ENCODE measurements at places on chromosomes 3 and 15. TPM values are rescaled to one million over a fixed set of nuclear protein-coding genes. Genes with fewer than 3 reads are reported as not detected.

DNA sequence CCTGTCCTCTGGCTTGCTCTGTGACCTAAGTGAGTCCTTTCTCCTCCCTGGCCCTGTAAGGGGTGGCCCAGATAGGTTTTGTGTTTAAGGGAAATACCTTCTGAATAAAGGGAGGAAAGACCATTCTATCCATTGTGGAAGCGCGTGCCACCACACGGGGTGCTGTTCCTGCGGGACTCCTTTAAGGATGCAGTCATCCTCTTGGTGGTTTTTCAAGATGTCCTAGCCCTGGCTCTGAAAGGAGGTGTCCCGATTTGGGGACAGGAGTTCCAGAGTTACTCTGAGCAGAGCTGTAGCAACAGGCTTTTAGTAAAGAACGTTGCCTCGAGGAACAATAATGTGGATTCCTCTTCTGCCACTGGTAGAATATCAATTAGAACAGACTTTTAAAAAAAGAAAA lies 9.6 kb downstream of the SLC6A6 start:
- DNase-seq, result no peak

DNA sequence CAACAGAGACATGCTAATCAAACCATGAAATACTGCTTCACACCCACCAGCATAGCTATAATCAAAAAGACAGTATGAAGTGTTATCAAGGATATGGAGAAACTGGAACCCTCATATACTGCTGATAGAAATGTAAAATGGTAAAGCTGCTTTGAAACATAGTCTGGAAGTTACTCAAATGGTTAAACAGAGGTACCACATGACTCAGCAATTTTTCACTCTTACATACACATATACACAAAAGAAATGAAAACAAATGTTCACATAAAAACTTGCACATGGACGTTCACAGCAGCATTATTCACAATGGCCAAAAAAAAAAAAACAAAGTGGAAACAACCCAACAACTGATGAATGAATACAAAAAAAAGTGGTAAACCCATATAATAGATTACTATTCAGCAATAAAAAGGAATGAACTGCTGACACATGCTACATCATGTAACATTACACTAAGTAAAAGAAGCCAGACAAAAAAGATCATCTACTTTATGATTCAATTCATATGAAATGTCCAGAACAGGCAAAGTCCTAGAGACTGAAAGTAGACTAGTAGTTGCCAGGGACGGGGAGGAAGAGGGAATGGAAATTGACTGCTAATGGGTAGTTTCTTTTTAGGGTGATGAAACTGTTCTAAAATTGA lies 23.2 kb downstream of the ZNF148 start:
- no peak for DNase-seq

DNA sequence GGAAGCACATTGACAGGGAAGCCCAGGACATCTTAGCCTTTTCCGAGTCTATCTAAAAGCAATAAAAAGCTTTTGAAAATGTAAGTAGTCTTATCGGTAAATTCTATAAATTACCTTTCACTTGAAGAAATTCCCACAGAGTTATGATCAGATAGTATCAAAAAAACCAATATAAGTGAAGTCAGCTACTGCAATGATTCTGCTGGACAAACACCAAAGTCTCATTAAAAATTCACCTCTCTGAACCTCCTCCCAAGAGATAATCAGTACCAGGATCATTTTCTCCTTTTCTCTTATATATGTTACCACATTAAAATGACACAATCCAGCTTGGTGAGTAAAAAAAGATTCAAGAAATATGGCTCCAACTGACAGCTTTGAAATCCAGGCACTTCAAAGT lies 69.2 kb downstream of the FRMD5 start:
- DNase-seq, result no peak

- no peak for DNase-seq
Measured at GRCh38 chr15:23616536-23616935, 31.1 kb downstream of the MAGEL2 start.

DNA sequence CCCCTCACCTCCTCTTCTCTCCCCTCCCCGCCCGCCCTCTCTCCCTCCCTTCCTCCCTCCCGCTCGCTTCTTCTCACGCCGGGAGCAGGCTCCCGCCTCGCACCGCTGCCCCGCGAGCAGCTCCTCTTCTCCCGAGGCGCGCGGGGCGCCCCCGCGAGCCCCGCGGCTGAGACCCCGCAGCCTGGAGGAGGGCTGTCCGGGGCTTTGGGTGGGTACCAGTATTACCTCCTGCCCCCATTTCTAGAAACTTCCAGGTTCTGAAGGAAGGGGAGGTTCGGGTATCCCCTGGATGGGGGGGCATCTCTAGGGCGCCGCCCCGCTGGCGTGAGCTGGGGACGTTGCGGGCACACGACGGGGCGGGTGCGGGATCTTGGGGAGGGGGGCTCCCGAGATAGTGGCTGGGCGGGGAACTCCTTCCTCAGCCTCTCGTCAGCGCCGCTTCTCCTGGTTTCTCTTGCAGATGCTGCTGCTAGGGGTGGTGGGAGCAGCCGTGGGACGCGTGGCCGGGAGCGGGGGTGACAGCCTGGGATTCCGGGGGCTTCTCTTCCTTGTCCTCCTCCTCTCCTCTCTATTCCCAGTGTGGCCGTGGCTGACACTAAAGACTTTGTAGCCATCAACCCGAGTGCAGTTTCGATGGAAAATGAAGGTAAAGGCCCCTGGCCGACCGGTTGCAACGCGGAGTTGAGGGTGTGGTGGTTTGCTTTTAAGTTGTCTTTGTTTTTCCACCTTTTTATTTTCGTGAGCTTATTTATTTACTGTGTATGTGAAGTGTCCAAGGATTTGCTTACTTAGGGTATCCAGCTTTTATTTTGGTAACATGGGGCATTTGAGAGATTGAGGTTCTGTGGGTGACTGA lies 474 bp downstream of the ATP2C1 start:
- DNase-seq, result peak; percentile 59

DNA sequence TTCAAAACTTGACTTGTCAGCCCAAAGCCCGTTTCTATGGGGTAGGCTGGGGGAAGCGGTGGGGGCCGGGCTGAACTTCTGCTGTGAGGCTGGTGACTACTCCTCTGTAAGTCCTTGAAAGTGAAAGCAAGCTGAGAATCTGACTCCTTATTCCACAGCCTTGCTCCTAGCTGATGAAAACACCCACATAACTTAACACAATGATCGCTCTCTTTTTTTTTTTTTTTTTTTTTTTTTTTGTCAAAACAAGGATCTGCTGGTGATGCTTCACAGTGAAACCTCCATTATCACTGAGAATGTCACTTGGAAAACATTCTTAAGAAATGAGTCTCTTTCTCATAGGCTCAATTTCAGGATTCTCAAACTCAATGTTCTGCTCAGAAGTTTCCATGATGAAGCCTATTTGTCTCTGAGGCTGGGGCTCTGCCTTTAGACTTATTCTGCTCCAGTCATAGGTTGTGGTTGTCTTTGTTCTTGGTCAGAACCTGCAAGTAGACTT lies 31.4 kb upstream of the TKT start:
- no peak for DNase-seq

- no peak for DNase-seq
Measured at GRCh38 chr3:101542957-101543356, 18.7 kb upstream of the TRMT10C start.

Gene ALG1L2
- not detected for total RNA-seq

Gene GPX1
- total RNA-seq, result 113 TPM

- no peak for DNase-seq
Measured at GRCh38 chr3:197539651-197540051, 16.1 kb downstream of the BDH1 start.

DNA sequence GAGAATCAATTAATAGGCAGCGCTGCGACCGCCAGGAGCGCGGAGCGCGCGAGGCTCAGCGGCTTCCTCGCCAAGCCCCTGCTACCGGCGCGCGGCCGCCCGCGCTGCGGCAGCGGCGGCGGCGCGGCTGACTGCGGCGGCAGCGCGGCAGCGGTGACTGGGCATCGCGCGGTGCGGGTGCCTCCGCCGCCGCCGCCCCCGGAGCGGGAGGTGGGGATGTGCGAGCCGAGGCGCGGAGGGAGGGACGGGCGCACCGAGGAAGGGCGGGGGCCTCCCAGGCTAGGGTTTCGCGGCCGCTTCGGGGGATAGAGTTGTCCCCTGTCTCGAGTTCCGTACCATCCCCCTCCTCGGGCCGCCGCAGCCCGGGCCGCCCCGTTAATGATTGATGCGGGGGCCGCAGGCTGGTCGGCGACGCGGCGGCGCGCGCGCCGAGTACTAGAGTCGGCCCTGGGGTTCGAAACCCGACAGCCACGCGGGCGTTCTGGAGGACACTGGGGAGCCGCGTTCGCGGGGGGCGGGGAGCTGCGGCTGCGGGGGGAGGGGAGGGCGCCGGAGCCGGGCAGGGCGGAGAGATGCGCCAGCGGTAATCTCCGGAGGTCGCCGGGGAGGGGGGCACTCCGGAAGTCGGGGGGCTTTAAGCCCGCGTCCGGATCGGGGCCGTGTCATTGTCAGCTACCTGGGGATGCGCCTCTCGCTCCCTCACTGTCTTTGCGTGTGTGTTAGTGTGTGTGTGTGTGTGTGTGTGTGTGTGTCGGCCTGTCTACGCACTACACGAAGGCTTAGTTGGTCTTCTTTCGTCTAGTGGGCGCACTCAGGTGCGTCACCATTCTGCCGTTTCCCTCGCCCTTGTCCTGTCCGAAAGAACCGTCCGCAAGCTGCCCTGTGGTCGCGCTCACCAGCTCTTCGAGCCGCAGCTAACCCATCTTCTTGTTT lies at the start of gene PAQR9:
Gene PAQR9, minus strand, starts transcription at position 159 of the 933 bp plus-strand sequence. CDS start 338 bp downstream, outside the sequence.
- DNase-seq, result peak; percentile 52

GRCh38 chr15:70584838-70585706 lies 178.3 kb downstream of the UACA start:
- peak; percentile 50 for DNase-seq

Gene LMAN1L
- total RNA-seq, result 23.5 TPM

- DNase-seq, result no peak
Measured at GRCh38 chr15:89492934-89493631, 3.3 kb downstream of the RHCG start.

Gene NME9
- total RNA-seq, result 0.59 TPM

Gene PRRT3
- 0.35 TPM for total RNA-seq

Data from left ventricle myocardium superior (tissue), 1 donor.